CD4-positive, alpha-beta T cell treated with Interleukin-4 for 1 hour (primary cell): ENCODE measurements at places on chromosomes 1 and 21.
A peak's percentile ranks its signal among the peaks of the same experiment; 100 is the strongest.

- no peak for DNase-seq
Observed at GRCh38 chr1:62196086-62196690, 1.5 kb downstream of the L1TD1 start.

DNA sequence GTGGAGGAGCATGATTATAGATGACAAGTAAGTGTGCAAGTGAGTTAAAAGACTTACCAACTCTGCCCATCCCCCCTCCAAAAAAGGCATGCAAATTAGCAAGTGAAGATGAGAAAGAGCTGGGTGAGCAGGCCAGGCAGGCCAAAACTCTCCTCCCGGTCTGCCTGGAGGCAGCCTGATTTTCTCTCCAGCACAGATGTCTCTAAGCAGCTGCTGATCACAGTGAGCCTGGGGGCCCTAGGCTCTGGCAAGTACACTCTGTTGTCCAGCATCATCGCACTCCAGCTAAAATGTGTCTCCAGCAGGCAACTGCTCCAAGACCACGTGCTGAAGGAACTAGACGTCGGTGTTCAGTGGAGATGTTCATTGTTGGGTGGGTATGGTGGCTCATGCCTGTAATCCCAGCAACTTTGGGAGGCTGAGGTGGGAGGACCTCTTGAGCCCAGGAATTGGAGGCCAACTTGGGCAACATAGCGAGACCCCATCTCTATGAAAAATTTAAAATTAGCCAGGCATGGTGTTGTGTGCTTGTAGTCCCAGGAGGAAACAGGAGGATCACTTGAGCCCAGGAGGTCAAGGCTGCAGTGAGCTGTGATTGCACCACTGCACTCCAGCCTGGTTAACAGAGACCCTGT lies 56.7 kb upstream of the PUM1 start:
- no peak for DNase-seq

DNA sequence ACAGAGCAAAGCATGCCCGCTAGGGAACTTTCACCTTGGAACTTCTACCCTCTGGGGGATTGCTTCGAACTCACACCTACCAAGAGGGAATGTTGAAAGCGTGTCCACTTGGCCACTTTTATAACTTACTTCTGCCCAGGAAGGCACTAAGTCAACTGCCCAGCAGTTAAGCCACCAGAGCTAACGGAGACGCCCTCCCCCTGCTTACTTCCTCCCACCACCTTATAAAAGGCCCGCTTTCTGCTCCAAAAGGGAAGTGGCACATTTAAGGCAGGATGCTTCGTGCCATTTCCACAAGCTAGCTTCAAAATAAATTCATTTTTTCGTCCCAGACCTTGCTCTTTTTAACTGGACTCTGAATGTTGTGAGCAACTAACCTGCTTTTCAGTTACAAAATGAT lies 3.2 kb upstream of the AK2 start:
- DNase-seq = peak; percentile 44

- DNase-seq = no peak
Observed at GRCh38 chr1:190540366-190540765, 62.7 kb upstream of the BRINP3 start.

GRCh38 chr1:199313444-199313843 lies 674.6 kb downstream of the PTPRC start:
- DNase-seq = no peak

DNA sequence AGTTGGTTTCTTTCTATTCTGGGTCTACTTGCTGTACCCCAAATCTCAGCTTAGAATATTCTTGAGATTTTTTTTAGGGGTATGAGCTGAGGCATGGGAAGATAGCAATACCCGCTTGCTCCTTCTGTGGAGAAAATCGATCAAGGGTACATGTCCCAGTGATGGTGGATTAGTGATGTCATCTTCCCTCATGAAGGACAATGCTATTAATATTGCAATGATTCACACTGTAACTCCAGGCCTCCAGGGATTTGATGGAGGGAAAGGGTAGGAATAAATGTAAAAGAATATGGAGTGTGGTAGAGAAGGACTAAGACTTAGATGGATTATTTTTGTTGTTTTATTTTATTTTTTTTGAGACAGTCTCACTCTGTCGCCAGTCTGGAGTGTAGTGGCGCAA lies 47.4 kb downstream of the XCL1 start:
- DNase-seq = no peak

DNA sequence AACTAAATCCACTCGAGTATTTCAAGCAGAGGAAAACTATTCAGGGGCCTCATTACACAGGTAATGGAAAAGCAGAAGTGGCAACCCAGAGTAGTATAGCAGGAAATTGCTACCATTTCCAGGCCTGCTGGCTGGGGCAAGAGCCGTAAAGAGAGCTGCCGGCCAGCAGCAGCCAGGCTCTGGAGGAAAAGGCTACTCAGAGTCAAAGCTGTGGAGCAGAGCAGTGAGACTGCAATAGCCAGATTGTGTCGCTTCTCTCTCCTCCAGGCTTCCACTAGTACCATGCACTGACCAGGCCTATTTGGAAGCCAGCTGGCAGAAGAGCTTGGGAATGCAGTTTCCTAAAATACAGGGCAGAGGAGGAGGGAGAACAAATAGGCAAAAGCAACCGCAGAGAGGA lies 155.5 kb downstream of the OMA1 start:
- no peak for DNase-seq

DNA sequence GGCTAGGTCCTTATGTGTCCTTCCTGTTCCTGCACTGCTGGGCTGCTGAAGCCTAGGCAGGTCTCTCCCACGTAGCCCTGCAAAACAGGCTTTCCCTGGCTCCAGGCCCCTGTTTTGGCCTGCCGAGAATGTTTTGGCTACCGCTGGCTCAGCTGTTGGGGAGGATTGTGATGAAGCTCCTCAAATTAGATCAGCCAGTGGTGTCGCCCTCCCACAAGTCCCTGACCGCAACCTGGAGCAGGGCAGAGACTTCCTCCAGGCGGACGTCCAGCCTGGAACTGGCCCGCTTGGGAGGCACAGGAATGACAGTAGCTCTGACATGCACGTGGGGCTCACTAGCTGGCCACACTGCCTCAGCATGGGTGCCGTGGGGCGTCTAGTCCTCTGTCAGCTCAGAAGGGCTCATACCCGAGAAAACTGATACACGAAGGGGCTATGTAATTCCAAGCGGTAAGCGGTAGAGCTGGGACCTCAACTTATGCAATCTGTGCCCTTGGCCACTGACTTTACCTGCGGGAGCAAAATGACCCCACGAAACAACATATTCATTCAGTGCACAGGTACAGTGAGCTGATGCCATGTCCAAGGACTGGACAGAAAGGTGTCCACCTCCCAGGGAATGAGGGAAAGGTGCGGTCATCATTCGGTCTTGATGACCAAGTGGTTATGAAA lies 26.6 kb downstream of the DHRS3 start:
- DNase-seq = no peak

- DNase-seq = no peak
Observed at GRCh38 chr1:68057564-68057963, 7.1 kb upstream of the DIRAS3 start.

- DNase-seq = no peak
Observed at GRCh38 chr1:172700556-172700955, 41.7 kb downstream of the FASLG start.

DNA sequence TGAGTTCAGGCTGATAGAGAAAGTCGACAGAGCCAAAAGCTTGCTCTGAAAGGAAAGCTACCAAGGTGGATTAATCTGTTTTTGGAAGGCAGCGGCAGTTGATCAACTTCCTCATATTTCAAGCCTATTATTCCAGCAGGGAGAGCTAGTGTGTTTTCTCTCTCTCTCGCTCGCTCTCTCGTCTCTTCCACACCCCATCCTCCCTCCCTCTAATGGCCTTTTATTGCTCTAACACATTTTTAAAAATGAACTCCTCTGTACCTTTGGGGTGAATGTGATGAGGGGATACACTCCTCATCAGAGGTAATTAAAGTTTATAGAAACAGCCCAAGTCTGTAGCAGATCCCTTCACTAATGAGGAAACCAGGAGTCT lies 126.4 kb downstream of the CLIC6 start:
- DNase-seq = no peak

- no peak for DNase-seq
Observed at GRCh38 chr1:21576031-21576797, 67.0 kb downstream of the ALPL start.

GRCh38 chr1:54547601-54548388 lies at the start of gene ACOT11:
Gene ACOT11 (plus strand): TSS chr1:54548228. CDS start chr1:54548310, 82 bp downstream.
- DNase-seq = no peak

DNA sequence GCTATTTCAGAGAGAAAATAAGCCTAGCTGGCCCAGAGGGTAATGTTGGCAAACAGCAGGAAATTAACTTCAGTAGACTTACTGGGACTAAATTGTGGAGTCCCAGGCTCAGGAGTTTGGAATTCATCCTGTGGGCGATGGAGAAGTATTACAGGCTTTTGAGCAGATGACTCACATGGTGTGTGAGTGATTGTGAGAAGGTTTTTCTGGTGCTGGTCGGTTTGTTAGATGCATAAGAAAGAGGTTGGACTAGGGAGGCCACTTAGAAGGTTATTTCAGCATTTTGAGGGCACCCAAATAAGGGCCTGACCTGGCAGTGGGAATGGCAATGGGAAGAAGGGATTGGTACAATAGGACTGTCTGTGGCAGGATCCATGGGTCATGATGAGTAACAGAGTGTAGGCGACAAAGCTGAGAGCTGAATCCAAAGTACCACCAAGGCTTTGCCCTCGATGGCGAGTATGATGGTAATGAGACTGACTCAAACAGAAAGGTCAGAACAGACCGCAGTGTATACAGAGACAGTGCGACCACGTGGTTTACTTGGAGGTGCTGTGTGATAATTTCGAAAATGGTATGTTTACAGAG lies 69.2 kb upstream of the KIF26B start:
- no peak for DNase-seq

DNA sequence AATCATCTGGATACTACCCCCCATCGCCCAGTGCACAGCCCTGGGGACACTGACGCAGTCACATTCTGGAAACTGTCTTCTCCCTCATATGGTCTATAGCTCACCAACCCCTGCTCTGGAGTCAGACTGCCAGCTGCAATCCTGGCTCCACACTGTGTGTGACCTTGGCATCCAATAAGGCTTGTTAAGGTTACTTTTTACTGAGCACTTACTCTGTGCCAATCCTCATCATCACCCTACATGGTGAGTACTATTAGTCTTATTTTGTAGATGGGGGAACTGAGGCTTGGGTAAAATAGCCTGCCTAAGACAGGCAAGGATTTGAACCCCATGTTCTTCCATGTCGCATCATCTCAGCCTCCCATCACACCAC lies 34.9 kb downstream of the AHDC1 start:
- DNase-seq = peak; percentile 18

GRCh38 chr1:37174341-37174740 lies 140.0 kb upstream of the GRIK3 start:
- no peak for DNase-seq

DNA sequence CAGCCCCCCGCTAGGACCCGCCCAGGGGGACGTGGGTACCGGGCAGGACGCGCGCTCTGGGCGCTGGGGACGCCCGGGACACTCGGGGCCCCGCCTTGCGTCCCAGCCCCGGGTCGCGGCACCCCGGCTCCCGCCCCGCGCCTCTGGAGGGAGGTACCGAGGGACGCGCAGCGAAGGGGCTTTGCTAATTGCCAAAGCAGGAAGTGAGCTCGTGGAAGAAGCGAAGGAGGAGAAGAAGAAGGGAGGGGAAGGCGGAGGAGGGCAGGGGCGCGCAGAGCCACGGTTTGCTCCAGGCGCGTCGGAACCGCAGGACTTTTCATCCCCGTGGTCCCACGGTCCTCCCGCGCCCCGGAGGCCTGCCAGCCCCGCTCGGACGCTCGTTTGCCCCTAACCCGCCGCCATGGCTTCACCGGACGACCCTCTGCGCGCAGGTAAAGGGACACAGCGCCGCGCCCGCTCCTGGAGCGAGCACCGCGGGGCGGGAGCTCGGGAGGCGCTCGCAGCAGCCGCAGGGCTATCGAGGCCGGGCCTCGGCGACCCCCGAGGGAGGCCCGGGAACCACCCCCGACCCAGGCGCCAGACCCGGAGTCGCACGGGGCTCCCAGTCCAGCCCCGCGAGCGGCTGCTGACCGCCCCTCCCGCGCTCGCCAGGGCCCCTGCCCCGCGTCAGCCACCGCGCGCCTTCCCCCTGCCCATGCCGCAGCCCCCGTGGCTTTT lies 1.3 kb downstream of the EDARADD start:
- peak; percentile 33 for DNase-seq

- DNase-seq = no peak
Observed at GRCh38 chr21:43312751-43313169, 114.2 kb downstream of the SIK1 start.

DNA sequence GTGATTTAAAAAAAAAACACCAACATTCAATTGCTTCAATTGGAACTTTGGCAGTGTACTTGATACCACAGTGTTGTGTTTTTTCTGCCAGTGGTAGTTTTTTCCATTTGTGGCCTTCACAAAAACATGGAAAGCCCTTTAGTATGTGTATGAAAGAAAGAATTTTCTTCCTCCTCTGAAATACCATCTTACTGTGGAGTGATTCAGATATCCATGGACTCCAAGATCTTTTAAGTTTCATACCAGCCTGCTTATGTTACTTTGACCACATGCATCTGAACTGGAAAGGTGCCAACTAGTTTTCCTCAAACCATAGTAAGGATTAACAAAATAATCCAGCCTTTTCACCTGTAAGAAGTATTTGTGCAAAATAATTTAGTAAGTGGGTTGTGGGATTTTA lies 3.4 kb downstream of the PPP2R5A start:
- no peak for DNase-seq

- peak; percentile 34 for DNase-seq
Observed at GRCh38 chr1:157963713-157964112, 29.7 kb upstream of the KIRREL1 start.

GRCh38 chr1:204384636-204385352 lies 25.1 kb upstream of the PLEKHA6 start:
- DNase-seq = no peak

GRCh38 chr1:108878678-108879077 lies 1.9 kb downstream of the GPSM2 start:
- DNase-seq = no peak

GRCh38 chr1:64417803-64418202 lies 52.1 kb upstream of the CACHD1 start:
- no peak for DNase-seq

DNA sequence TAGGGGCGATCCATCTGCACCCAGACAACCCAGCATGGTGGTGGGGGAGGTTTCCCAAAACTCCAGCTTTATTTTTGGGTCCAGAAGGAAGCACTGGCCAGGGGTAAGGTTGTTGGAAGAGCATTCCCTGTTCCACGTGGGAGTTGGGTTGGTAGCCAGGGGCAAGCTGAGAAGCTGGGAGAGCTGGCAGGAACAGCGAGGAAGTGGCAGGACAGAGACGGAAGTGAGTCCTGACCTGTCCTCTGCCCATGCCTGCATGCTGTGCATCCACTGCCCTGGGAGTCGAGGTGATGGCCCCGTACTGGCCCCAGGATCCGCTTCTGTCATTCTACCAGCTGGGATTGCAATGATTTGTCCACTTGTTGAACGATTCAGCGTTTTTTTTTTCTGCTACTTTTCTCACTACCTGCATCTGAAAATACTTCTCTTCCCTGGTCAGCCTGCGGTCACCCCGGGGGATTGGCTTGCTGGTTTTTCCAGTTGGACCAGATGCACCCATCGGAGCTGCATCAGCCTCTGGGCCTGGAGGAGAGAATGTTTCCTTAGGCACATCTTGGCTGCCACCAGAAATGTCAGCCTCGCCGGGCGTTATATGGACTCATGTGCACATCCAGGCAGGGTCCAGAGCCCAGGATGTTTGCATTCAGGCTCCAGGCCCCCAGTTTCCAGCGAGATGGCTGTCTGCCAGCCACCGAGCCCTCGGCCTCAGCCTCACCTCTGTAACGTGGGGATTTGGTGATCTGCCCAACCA lies 28.3 kb upstream of the TMPRSS2 start:
- DNase-seq = no peak

- no peak for DNase-seq
Observed at GRCh38 chr1:76595024-76595423, 272.3 kb upstream of the ST6GALNAC5 start.
